ENCODE measurements at places on chromosomes 16 and 17.

GRCh38 chr17:33929181-33929724, 325.8 kb upstream of the CCL2 start:
- peak; percentile 32 for ATAC-seq

- no peak for ATAC-seq
Measured at GRCh38 chr17:57555636-57556175, 189.4 kb downstream of the CCDC182 start.

- no peak for ATAC-seq
Measured at GRCh38 chr16:52543654-52544053, 3.3 kb downstream of the TOX3 start.

- peak; percentile 5 for ATAC-seq
Measured at GRCh38 chr17:81130385-81131361, 34.6 kb upstream of the PVALEF start.

DNA sequence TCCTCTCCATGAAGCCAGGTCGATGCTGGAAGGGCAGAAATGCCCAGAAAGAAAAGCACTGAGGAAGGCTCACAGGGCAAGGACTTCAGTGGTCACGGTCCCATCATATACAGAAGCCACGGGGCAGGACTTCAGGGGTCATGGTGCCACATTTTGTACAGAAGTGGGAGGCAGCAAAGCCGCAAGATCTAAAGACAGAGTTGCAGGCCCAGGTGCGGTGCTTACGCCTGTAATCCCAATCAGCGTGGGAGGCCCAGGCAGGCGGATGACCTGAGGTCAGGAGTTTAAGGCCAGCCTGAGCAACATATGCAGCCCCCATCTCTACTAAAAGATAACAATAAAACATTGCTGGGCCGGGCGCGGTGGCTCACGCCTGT, 96.0 kb downstream of the NXN start:
- no peak for ATAC-seq

DNA sequence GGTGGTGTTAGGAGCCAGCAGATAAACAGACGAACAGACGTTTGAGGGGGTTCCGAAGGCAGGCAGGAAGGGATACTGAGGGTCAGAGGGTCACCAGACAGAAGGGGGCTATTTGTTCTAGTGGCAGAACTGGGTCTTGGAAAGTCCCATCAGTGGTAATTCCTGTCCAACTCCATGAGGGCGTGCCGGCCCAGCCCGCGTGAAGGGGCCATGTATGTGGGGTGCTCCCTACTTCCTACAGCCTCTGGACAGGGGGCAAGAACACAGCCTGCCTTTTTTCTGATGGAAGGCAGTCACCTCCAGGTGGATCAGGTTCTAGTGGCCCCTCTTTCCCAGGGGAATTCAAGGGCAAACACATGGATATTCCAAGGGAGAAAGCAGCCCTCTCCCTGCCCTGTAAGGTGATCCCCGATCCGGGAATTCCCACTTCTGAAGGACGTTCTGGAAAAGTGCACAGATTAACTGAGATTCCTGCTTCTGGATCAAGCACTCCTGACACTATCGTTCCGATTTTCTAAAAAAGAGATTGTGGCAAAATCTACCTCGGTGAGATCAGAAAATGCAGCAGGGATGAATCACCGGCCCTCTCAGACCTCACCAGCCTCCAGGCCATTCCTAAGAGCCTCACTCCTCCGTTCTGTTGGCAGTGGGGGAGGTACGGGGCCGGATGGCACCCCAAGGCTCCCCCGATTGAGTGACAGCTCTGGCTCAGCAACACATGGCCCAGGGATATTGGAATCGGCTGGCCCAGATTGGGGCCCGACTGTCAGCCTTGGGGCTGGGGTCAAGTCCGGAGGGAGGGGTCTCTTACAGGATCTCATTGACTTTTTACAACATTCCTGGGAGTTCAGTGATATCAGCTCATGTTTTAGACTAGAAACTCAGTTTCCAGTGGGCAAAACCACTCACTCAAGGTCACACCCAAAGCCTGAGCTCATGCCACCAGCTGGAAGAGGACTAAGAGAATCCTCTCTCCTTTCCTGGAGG, 12.4 kb downstream of the STX1B start:
- no peak for ATAC-seq

DNA sequence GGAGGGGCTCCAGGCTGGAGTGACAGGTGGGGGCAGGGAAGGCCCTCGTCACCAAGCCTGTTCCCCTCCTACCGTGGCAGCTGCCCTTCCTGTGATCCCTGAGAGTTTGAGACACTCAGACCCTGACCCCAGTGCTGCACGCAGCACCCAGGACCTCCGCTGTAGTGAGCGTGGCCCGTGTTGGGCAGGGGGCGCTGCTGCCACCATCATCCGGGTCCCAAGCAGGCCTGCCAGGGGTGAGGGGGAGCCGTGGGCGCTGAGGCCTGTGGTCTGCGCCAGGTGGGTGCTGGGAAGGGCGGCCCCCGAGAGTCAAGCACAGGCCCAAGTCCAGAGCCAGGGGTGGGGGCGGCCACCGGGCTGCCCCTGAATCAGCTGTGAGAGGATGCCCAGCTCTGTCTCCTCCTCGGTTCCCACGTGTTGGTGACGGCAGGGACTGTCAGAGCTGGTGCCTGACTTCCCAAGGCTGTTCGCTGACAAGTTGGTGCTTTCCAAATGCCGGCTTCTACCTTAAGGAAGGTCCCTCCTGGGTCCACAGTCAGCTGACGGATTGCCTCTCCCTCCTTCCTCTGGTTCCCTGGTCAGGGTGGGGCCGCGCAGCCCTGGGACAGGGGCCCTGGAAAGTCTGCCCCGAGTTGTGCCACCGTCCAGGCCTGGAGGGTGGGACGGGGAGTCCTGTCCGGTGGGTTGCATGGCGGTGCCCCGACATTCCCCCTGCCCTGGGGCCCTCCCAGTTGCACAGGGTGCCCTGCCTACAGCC, 31.1 kb downstream of the TPSG1 start:
- peak; percentile 26 for ATAC-seq

GRCh38 chr17:11369575-11369974, 128.6 kb downstream of the SHISA6 start:
- no peak for ATAC-seq

- ATAC-seq: no peak
Measured at GRCh38 chr17:79463421-79464317, 147.2 kb downstream of the RBFOX3 start.

DNA sequence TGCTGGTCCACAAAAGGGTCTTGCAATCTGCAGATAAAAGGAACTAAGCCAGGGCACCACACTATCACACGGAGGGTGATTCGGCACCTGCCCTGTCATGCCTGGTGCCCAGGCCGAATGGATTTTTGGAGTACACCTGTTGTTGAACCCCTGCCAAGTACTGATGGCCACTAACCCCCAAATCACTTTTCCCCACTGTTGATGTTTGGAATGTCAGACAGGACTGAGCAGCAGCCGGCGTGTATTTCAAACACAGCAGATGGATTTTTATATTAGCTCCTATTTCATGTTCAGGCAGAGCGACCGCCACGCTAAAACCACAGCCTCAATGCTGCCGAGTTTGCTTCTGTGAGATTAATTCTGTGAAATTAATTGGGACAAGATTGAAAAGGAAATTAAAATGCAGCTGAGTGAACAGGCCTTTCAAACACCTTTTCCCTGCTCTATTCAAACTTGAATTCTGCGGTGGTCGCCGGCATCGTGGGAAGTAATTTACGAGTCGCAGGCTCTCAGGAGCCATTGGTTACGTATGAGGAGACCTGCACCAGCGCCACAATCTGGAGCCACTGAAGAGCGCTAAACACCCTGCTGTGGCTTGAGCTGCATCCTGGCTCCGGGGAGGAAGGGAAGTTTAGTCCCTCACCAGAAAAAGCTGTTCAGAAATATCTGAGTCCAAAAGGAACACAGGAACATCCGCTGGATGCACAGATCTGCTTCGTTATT, 48.5 kb downstream of the SNX11 start:
- peak; percentile 69 for ATAC-seq

DNA sequence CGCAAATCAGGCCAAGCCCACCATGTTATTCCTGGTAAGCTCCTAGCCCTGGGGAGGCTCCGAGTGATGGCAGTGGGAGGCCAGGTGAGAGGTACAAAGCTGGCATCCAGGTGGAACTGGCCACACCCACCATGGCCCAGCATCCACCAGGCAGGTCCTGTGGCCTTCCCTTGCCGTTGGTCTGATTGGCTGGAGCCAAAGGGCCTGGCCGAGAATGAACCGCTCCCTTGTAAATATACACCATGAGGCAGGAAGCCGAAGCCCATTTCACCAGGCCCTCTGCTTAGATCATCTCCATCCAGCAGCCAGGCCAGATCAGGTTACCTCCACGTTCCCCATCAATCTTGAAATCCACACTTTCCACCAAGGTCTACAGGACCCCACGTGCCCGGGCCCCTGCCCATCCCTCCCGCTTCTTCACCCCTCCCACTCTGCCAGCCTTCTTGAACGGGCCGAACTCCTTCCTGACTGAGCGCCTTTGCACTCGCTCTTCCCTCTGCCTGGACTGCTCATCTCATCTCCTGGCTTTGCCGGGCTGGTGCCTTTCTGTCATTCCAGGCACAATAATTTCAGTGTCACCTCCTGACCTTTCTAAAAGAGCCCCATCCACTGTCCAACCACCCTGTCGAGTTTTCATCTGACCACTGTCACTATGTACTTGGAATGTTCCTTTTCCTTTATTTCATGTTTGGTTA, 5.8 kb downstream of the SOCS1 start:
- peak; percentile 17 for ATAC-seq

- ATAC-seq: no peak
Measured at GRCh38 chr16:57735755-57736418, at the start of gene KATNB1. Gene KATNB1, plus strand, starts transcription at chr16:57735770. Its CDS starts 1,474 bp downstream, at chr16:57737244.

DNA sequence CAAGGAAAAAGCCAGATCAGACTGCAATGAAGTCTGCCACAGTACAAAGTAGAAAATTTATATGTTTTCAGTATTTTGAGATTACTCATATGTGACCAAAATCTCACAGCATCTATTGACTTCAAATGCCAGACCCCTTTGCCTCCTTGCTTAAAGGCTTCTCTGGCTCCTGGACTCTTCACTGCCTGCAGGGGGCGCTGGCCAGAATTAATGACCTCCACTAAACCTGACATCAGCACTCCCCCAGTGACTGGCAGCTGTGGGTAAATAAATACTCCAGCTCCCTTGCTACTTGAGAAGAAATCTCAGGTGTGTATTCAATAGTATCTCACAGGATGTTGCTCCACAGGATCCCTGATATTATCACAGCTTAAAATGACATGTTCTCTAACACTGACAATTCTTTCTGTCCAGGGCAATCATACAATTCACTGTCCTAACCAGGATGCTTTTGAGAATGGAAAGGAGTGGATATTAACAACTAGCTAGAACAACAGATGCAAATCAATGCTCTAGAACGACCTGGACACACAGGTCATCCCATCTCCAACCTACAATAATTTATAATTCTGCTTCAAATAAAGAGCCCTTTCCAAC, 4.0 kb downstream of the BECN1 start:
- ATAC-seq: no peak

GRCh38 chr17:77498791-77499698, 358.3 kb downstream of the SEC14L1 start:
- ATAC-seq: no peak

DNA sequence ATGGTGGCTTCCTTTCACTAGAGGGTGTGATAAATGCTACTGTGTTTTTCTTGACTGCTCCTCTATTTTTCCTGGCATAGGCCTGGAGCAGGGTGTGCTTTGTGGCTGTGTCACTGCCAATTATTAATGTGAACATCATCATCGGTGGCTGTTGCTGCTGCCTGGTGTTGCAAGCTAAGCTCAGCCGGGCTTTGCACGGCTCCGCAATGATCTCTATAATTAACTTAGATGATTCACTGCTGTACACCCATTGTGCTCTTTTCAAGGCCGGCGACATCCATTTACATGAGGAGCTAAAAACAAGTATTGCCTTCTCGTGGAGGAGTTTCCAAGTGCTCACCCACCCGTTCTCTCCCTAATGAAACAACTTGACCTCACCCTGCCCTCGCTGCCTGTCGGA, 160.1 kb upstream of the IRX3 start:
- ATAC-seq: peak; percentile 88

DNA sequence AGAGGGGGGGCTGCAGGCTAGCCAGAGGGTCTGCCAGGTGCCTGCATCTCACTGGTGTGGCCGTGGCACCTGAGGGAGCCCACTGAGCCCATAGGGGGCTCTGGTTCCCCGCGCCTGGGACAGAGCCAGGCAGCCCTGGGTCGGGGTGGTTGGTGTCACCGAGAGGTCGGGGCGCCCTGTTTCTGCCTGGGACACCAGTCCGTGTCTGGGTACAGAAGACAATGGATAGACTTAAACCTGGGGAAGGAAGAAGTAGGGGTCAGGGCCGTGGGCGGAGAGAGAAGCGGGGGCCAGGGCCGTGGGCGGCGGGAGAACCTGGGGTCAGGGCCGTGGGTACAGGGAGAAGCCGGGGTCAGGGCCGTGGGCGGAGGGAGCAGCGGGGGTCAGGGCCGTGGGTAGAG, 3.0 kb downstream of the RFNG start:
- ATAC-seq: no peak

DNA sequence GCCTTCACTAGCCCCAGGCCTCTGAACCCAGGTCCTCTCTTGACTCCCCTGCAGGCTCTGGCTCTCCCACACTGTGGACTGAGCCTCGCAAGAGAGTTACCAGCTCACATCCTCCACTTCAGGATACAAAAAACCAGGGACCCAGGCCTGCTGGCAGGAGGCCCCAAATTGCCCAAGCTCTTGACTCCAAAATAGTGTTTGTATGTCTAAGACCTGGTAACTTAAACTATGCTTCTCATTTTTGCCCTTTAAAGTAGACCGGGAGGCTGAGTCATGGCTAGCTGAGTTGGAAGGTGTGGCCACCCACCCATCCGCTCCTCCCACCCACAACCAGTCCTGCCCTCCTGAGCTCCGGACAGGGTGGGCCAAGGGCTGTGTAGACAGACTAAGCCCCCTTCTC, 250.0 kb downstream of the SOX9 start:
- ATAC-seq: no peak

DNA sequence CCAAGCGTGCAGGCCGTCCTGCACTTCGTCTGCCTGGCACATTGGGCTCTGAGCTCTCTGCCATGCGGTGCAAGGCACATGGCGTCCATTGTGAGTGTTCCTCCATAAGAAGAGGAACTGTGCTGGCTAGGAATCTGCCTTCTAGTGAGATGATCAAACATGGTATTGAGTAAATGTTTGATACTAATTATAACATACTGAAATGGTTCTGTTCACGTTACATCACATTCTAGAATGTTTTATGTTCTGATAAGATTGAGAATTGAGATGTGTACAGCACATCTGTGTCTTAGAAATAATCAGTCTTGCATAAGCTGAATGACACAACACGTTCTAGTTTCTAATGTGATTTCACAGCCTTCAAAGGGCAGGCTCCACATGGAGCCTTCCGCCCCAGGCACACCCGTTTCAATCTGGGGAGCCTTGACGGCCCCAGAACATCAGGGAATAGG, 42.9 kb downstream of the USP10 start:
- ATAC-seq: no peak

DNA sequence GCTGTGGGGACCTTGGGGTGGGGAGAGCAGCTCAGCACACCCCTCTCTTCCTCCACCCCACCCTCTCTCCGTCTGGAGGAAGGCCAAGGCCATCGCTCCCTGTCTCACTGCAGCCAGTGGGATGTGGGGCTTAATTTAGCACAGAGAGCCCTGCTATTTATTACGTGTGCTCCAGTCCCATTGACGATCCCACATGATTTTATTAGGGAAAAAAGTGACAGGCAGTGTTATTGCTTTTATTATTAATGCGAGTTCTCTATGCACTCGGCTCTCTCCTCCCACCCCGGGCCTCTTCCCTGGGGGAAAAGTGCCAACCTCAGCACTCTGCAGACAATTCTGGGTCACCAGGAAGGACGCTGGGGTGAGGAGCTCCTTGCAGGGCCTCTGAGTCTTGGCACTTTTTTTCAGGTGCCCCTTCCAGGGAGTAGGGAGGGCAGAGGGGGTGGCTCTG, 57.3 kb downstream of the MGAT5B start:
- peak; percentile 54 for ATAC-seq

Data from motor neuron (in vitro differentiated cells).